Activated CD4-positive, alpha-beta T cell treated with anti-CD3 and anti-CD28 coated beads, Interleukin-2, amount 10 ng/mL, durations not matched to agents 7 days and 5 days (primary cell): ENCODE measurements at places on chromosomes 4 and X. TPM values are rescaled to one million over a fixed set of nuclear protein-coding genes. Genes with fewer than 3 reads are reported as not detected.

- no peak for DNase-seq
Observed at GRCh38 chrX:112341598-112341997, 259.0 kb upstream of the TRPC5 start.

- DNase-seq, result no peak
Observed at GRCh38 chr4:114694770-114695169, 96.2 kb downstream of the UGT8 start.

The CLGN gene
- not detected for total RNA-seq

The CYLC1 gene
- not detected for total RNA-seq

The L1CAM gene
- 1.9 TPM for total RNA-seq

The OPHN1 gene
- 0.10 TPM for total RNA-seq

DNA sequence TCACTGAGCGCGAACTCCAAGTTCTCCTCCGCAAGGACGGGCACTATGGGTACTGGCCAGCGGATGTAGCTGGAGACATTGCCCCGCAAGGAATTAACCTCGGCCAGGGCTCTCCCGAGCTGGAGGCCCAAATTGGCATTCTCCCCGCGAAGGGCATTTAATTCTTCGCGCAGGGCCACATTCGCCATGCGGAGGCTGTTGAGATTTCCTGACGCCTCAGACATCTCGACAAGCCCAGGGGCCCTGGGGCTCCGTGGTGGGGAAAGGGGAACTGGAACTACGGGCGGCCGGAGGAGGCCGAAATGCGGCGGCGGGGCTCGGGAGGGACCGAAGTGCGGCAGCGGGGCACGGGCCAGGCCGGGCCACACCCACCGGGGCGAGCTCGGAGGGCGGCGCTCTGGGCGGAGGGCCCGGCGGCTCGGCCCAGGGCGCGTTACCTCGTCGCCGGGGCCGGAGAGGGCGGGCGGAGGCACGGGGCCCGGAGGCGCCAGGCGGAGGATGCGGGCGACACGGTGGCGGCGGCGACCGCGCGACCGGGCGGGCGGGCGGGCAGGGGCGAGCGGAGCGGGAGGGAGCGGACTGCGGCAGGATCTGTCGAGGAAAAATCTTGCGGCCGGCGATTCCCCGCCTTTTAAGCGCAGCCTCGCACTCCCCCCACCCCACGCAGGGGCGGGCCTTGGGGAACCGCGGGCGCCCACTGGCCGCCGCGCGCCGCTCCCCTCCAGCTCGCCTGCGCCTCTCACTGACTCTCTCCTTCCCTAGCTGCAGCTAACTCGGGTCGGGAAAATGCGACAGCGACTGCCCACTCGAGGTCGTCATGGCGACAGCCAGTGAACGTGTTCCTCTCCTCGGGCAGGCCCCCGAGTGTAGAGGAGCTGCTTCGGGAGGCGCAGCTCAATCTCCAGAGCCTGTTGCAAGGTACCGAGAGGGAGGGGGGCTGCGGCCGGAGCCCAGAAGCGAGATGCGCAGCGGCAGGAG, at the start of gene RTL5:
Gene RTL5 (minus strand): TSS at position 599 of the 978 bp plus-strand sequence.
- peak; percentile 17 for DNase-seq

DNA sequence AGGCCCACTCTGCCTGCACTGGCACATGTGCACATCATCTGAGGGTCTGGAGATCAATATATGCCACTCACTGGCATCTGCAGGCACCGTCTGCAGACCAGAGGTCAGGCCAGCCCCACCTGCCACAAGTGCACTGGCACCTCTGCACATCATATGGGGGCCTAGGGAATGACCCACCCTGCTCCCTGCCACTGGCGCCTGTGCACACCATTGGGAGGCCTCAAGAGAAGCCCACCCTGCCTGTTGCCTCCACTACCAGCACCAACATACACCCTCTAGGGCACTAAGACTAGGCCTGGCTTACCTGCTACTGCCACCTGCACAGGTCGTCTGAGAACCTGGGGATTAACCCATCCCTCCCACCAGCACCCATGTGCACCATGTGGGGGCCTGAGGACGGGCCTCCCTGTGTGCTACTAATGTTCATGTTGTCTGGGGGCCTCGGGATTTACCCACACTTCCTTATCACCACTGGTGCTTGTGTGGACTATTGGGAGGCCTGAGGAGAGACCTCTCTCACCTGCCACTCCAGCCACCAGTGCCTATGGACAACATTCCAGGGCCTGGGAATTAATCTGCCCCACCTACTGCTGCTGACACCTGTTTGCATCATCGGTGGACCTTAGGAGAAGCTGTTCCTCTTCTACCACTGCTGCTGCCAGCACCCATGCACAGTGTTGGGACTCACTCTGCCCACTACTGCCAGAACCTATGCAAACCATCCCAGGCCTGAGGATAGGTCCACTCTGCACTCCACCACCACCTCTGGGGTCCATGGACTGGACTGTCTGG, 113.7 kb downstream of the REELD1 start:
- DNase-seq, result no peak

The MAGEA8 gene
- not detected for total RNA-seq
